Stimulated activated CD8-positive, alpha-beta memory T cell treated with anti-CD3 and anti-CD28 coated beads, Interleukin-4, amount 100 ng/mL, for 1 hour (primary cell): ENCODE measurements at places on chromosomes 2 and 18.

- no peak for DNase-seq
These were observed 260.4 kb downstream of the ZNF516 start for GRCh38 chr18:76234676-76235060.

DNA sequence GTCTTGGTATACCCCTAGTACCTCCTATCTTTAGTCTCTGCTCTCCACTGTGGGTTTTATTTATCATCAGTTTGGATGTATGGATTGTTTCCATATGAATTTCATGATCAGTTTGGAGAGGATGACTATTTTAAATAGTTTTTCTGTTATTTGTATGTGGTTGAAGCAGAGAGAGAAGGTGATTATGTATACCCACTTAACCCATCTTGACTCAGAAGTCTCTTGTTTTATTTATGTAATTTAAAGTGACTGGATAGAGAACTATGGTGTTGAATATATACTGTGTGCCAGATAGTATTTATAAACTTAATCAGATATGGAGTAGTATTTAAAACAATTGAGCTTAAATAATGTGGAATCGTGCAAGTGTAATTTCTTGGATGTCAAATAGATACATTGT, 39.9 kb downstream of the SMAD4 start:
- no peak for DNase-seq

- no peak for DNase-seq
These were observed 766 bp downstream of the TMEM17 start for GRCh38 chr2:62505109-62505749.

- no peak for DNase-seq
These were observed 25.3 kb downstream of the LAMA3 start for GRCh38 chr18:23714576-23714975.

DNA sequence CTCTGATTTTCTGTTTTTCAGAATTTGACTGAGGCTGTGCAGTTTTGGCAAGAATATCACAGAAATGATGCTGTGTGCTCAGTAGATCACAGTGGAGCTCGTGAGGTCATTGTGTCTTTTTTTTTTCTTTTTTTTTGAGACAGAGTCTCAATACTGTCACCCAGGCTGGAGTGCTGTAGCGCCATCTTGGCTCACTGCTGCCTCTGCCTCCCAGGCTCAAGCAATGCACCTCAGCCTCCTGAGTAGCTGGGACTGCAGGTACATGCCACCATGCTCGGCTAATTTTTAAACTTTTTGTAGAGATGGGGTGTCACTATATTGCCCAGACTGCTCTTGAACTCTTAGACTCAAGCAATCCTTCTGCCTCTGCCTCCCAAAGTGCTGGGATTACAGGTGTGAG, 203.6 kb downstream of the NCKAP5 start:
- DNase-seq = no peak

GRCh38 chr2:31406593-31407385, 7.8 kb downstream of the XDH start:
- DNase-seq = no peak

DNA sequence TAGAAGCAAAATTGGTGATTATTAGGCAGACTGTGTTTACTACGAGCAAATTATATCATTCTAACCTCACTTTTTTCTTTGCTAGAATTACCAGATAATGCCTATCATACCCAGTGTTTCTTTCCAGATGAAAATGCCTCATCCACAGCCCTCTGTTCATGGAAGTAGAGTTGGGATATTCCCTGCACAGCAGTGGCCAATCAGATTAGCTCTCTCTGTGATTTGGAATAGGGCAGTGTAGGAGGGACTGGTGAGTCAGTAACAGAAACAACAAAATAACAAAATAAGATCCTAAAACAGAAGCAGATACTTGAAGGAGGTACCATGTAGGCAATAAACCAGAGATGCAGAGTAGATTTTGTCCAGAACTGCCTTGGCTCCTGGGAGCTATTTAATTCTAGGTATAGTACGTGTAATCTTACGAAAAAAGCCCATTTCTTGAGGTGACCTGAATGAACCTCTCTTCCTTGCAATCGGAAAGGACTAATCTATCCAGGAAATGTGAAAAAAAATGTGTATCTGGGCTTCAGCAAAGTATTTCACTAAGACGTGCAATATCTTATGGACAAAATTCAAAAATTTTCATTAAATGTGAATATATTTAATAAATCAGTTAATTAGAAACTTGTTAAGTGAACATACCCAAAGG, 18.4 kb upstream of the TMEM17 start:
- DNase-seq = no peak

DNA sequence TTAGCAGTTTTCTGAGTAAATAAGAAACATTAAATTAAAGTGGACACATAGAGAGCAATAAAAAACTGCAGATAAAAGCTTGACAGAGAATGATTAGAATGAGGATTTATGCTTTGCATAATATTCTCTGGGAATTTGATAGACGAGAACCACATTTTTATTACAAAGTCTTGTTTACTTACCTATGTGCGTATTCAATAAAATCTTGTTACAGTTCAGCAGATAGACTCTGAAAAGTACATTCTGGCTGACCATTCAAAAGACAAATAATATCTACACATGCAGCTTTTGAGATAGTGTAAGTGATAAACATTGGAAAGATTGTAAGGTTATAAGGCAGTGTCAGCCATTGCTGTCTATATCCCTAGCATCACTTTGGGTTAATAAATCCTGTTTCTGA, 381.6 kb downstream of the NYAP2 start:
- no peak for DNase-seq

DNA sequence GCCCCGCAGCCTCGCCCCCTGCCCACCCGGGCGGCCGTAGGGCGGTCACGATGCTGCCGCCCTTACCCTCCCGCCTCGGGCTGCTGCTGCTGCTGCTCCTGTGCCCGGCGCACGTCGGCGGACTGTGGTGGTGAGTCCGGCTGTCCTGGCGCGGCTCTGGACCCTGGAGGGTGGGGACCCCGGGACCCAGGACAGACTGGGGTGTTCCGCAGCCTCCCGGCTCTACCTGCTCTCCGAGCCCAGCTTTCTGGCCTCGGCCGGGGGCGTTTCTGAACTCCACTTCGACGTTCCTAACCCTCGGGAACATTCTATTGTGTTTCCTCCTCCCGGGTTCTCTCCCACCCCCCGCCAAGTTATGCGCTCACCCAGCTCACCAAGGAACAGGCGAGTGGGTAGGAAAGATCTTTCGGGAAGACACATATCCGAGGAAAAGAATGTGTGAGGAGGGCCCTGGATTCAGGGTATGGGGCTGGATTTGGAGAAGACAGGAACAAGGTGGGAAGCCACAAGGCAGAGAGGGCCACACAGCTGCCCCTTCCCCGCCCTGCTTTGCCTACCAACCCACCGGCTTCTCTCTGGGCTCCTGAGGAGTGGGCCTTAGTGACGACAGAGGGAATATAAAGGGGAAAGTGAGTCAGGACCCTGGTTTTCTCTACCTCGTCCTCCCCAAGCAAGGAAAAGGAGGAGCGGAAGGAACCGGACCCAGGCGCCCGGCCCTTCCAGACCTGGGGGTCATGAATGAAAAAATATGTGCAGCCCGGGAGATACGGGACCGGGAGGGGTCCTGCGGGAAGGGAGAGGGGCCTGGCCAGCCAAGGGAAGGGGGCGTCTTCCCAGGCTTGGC, 605 bp downstream of the WNT6 start:
- DNase-seq = no peak

GRCh38 chr2:68244456-68244855, 7.9 kb downstream of the PPP3R1 start:
- no peak for DNase-seq

GRCh38 chr2:140698636-140699035, 1432.2 kb downstream of the LRP1B start:
- no peak for DNase-seq

GRCh38 chr2:107002735-107003134, 116.8 kb upstream of the ST6GAL2 start:
- DNase-seq = no peak

- DNase-seq = no peak
These were observed 12.8 kb downstream of the CKAP2L start for GRCh38 chr2:112751451-112752197.

DNA sequence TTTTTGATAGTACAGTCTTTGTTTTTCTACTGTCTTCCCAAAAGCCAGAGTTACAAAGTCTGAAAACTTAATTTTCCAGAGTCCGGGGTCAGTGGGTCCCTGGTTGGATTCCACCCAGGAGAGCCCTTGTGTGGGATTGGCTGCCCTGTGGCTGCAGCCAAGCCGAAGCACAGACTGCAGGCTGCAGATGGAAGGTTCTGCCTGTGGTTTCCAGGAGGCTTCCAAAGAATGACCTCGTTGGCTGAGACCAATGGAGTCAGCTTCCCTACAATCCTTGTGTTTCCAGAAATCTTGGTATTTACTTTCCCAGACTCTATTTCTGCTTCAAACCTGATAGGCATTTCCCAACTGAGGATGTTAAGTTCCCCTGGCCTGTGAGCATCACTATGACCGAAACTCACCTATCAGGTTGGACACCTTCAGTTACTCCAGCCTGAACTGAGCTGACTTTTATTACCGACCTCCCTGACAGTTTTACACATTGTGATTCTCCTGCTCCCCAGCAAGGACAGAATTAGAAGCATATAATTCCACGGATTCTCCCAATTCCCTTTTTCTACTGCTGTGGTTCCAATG, 117.5 kb upstream of the CCDC68 start:
- no peak for DNase-seq

GRCh38 chr18:32183503-32183902, 6.3 kb upstream of the MEP1B start:
- DNase-seq = no peak

DNA sequence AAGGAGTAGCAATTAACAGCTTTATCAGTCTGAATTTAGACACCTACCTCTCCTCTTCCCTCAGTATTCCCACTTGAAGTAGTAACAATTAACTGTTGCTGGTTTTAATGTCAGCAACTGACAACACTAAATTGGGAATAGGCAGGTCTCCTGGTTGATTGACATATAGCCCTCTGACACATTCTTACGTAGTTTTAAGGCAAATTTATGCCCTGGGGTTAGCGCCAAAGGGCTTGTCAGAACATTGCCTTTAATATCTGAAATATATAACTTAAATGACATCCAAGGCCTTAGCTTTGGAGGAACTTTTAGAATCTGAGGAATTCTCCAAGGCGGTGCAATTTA, 7.4 kb downstream of the ASXL3 start:
- DNase-seq = no peak

GRCh38 chr18:6199777-6200176, 214.9 kb downstream of the L3MBTL4 start:
- DNase-seq = no peak

DNA sequence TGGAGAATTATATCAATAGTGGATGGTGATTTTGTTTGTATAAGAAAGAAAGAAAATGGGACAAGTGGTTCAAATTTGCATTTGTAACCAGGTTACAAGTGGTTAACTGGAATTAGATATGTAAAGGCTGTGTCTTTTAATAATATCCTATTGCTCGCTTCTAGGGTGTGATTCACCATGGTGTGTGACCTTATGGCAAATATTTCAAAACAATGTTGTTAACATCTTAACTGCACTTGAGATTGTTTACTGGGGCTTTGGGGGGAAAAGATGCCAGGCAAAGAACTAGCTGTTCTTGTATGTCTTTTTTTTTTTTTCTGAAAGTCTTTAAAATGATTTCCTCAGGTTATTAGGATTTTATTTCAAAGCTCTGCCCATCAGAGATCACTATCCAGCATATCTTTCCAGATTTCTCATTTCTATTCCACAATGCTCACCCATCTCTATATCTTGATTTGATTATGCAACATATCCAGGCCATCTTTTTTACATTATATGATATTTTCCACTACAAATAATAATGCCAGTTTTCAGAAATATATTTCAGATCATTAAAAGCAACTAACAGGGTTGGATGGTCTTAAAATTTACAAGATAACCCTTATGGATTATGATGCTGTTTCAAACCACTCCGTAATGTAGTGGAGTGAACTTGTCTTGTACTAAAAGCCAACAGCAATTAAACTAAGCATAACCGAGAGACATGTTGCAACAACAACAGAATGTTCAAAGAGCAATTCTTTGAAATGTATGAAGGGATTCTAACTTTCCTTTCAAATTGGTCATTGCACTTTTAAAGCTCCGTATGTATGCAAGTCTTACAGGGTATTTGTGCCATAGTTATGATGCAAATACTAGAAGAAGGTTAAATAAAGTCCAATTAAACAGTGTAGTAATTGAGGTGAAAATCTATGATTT, 341.5 kb upstream of the ETAA1 start:
- no peak for DNase-seq

DNA sequence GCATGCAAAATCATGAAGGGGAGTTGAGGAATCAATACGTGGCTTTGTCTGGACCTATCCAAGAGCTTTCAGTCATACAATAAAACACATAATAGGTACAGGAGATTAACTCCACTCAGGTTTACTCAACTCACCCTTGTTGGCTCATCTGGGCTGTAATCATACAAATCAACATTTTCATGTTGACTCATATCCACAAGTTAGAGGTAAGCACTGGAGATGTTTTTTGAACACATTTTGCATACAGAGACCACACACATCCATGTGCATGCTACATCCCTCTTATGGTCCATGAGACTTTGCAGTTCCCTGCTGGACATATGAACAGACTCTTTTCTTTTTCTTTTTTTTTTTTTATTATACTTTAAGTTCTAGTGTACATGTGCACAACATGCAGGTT, 336.9 kb upstream of the PIK3C3 start:
- DNase-seq = no peak

DNA sequence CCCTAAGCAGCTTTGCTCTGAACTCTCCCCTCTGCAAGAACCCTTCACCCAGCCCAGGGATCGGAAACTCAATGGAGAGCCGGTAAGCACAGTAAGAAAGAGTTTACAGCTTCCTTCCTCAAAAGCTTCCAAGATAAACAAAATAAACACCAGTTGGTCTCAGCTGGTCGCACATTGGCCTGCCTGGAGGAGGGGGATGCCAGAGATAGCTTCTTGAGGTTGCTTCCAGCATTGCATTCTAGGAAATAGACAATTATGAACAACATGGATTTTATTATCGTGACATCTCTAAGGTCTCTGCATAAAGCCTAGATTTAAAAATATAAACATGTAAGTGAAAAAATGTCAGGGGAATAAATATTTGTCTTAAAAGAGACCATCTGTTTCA, 141.5 kb upstream of the PKDCC start:
- no peak for DNase-seq

DNA sequence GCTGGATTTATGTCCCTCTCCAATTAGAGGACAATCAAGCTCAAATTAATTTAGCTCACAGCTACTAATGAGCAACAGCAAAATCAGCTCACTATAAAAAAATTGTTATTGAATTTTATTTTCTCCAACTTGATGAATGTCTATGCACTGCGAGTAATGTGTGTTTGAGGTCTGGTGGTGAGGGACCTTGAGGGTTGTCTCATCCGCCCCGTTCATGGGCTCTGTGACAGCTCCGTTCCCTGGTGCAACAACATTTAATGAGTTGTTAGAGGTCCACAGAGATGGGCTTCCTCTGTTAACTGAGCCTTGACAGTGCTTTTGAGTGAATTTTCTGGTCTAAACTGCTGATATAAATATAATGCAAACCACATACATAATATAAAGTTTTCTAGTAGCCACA, 101.7 kb downstream of the GPR39 start:
- DNase-seq = no peak

GRCh38 chr18:60146220-60146960, 226.2 kb downstream of the MC4R start:
- no peak for DNase-seq

- no peak for DNase-seq
These were observed 218.0 kb downstream of the IRS1 start for GRCh38 chr2:226581661-226582060.

- DNase-seq = no peak
These were observed 196.4 kb downstream of the ARL4C start for GRCh38 chr2:234300391-234300925.
